ENCODE measurements at places on chromosomes 2 and 18. TPM values are rescaled to one million over a fixed set of nuclear protein-coding genes. Genes with fewer than 3 reads are reported as not detected.

DNA sequence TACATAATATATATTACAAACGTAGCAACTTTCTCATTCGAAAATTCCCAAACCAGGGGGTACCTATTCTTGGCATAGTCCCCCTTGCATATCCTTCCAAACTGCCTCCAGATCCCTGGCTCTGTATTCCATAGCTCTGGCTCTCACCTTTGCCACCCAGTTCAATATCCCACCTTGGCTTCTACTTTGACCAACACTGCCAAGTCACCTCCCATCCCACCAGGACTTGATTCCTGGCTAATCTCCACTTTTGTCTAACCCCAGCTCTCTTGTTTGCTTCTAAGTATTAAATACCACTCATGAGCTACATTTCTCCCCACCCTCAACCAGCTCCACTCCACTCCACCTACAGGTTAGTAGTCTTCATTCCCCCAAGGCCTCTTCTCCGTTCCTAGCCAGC lies 103.2 kb upstream of the WDR75 start:
- DNase-seq = no peak

DNA sequence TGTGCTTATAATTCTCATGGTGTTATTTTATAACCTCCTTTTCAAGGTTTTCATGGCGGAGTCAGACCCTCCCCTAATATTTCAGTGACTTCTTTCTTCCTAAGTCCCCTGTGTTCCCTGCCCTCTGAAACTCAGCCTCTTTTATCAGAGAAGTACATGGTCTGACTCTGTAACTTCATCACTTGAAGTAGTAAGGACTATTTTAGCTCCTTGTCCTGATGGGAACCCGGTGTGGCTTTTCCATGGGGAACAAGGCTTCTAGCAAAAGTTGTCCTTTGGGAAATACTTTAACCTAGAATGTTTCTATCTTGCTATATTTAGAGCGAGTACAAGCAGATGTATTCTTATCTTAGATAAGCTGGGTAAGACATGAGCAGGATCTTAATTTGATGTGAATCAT lies 117.5 kb downstream of the TRIB2 start:
- no peak for DNase-seq

- no peak for DNase-seq
Observed at GRCh38 chr2:118709786-118710185, 137.7 kb downstream of the EN1 start.

- DNase-seq = no peak
Observed at GRCh38 chr2:118510807-118511206, 336.6 kb downstream of the EN1 start.

DNA sequence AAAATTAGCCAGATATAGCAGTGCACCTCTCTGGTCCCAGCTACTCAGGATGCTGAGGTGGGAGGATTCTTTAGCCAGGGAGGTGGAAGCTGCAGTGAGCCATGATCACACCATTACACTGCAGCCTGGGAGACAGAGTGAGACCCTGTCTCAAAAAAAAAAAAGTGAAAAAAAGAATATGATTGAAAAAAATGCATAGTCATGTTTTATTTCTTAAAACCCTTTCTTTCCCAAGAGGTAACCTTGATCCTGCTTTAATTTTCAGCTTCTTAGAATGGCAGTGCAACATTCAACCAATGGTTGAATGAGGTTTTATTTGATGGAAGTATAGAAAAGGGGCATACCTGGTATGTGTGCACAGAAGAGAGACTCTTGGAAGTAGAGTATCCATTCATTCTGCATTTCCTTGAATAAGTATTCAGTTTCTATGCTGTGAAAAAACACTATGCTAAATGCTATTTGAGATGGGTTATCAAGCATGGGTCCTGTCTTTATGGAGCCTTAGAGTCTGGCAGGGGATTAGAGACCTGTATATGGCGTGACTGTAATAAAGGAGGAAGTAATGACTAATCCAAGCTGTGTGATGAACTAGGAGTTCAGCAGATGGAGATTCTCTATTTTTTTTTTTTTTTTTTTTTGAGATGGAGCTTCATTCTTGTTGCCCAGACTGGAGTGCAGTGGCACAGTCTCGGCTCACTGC lies 146.3 kb downstream of the WDSUB1 start:
- no peak for DNase-seq

- DNase-seq = peak; percentile 33
Observed at GRCh38 chr2:84458551-84459017, 496 bp downstream of the SUCLG1 start.

DNA sequence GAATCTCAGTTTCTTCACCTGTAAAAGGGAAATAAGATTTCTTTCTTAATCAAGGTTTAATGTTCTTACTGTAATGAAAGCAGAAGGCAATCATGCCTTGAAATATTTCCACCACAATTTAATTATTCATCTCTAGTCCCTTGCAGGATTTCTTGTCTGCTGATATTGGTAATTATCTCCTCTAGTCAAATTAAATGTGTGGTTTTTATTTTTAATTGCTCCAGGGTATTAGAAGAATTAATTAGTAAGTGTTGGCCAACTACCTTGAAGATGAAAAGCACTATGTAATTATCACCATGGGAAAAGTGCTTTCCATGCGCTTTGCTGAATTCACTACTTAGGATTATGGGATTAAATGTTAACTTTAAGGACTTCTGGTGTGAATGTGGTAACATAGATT lies 8.7 kb upstream of the LAPTM4A start:
- no peak for DNase-seq

DNA sequence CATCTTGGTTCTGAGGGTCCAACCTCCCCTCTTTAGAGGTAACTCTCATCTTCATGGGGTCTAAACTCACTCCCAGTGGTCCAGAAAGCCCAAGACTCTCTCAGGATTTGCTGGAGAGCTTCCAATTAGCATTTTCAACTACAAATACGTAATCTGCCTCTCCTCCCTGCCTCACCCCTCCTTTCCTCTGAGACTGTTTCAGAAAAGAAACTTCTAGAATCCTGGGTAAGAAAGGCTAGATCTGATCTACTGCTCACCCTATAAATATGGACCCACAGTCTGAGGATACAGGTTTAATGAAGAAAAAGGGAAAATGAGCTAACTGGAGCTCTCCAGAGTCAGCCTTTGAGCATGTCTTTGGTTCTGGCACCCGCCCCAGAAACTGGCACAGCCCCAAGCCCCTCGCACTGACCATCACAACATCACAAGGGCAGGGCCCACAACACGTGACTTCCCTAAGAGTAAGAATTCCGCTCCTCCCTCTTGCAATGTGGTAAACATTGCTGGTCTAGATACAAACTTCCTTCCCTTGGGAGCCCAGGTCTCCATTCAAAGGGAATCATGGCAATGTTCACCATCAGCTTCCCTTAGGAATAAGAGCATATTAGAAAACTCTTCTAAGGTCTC lies 21.7 kb upstream of the IHH start:
- peak; percentile 66 for DNase-seq

GRCh38 chr2:71455011-71455740 lies 1.8 kb downstream of the DYSF start:
- DNase-seq = no peak

GRCh38 chr2:105660489-105660888 lies 84.2 kb upstream of the NCK2 start:
- no peak for DNase-seq

- no peak for DNase-seq
Observed at GRCh38 chr2:172109256-172109987, 6.7 kb upstream of the DLX2 start.

DNA sequence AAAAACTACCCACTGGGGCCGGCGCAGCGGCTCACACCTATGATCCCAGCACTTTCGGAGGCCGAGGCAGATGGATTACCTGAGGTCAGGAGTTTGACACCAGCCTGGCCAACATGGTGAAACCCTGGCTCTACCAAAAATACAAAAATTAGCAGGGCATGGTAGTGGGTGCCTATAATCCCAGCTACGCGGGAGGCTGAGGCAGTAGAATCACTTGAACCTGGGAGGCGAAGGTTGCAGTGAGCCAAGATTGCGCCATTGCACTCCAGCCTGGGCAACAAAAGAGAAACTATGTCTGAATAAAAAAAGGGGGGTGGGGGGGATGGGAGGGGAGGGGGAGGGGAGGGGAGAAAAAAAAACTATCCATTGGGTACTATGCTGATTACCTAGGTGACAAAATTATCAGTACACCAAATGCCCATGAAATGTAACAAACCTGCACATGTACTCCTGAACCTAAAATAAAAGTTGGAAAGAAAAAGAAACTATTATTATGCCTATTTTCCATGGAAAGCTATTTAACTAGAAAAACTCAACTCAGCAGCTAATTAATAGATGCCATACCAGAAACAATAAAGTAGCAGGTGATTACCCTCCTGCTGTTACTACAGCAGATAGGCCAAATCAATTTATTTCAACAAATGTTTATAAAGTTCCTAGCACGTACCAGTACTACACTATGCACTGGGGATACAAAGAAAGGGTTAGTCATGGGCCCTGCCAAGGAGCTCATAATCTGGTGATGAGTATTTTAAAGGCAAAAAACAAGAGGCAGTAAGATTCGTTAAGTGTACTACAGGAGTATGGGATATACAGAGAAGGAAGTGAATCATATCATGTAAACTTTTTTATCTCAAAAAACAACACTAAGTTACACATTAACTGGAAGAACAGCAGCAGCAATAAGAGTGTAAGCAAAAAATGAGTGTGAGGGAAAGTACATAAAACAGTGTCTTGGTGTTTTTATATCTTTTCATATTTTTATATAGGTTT lies 112.8 kb upstream of the SLC39A10 start:
- DNase-seq = no peak

DNA sequence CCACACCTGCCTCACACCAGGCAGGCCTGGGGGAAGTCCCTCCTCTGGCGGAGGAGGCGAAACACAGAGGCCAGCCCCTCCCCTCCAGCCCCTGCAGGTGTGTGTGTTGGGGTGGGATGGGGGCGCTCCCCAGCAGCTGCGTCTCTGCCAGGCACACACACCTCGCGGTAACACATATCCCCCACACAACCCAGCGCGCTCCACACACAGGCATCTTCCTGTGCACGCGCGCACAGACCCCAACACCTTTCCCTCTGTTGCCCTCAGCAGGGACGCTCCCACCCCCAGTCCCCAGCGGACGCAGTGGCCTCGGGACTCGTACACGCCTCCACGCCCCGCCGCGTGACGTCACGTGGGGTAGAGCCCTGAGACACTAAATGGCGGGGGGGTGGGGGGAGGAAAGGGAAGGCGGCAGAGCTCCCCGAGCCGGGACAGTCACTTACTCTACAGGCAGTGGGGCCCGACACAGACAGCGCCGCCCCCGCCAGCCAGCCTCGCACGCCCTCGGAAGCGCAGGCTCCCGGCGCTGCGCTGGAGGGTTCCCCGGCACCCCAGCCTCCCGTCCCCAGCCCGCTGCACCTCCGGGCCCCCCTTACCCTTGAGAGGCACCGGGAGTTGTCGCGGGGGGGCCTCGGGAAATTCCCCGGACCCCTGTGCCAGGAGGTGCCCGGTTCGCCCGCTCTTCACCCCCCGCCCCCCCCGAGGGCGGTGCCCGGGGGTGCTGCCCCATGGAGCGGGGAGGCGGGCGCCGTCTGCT lies at the start of gene WNT10A:
TSS of gene WNT10A (plus strand) at position 751 of the 757 bp plus-strand sequence. CDS start 144 bp downstream, outside the sequence.
- peak; percentile 69 for DNase-seq

DNA sequence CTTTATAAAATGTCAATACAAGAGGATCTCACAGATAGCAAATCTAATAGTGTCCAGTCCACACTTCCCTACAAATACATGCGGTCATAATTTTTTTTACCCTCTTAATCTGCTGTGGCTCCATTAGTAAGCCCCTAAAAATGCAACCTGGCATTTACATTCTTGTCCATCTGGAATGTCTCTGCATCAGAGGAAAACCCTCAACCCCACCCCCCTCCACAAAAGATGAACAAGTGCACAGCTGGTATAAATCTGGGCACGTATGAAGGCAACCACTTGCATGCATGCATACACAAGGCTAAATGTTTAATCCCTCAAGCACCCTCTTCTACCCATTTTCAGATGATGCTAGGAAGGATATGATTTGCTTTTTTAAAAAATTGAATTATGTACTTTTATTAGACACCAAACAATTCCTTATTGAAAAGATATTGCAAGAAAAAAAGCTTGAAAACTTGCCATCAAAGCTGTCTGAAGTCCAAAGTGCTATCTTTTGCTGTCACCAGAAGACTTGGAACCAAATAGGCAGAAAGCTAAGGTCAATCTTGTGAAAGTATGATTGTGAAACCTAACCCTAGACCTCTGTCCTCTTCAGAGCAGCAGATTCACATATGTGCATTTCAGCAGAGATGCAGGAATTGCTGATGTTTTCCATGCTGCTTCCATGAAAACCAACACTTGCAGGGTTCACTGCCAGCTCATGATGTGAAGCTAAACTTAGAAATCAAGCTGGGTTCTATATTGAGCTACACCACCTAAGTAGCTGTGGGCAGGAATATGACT lies 39.0 kb downstream of the IRS1 start:
- DNase-seq = no peak

GRCh38 chr2:16626997-16627605 lies 38.5 kb downstream of the CYRIA start:
- no peak for DNase-seq

- no peak for DNase-seq
Observed at GRCh38 chr2:72920318-72921087, 3.2 kb downstream of the EMX1 start.

DNA sequence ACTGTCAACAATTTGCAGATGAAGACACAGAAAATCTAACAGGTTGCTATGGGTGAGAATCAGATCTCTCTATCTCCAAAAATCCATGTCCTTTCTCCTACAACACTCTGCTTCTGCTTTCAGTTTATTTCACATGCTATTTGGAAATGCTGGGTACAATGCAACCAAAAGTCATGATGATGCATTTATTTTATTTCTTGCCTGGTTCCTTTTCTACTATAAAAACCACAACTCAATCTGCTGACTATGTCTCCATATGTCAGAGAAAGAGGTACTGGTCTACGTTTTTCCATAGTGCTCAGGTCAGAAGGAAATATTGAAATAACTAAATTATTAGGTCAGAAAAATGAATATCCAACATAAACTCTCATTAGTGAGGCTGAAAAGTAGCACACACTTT lies 20.5 kb downstream of the RAD51AP2 start:
- no peak for DNase-seq

DNA sequence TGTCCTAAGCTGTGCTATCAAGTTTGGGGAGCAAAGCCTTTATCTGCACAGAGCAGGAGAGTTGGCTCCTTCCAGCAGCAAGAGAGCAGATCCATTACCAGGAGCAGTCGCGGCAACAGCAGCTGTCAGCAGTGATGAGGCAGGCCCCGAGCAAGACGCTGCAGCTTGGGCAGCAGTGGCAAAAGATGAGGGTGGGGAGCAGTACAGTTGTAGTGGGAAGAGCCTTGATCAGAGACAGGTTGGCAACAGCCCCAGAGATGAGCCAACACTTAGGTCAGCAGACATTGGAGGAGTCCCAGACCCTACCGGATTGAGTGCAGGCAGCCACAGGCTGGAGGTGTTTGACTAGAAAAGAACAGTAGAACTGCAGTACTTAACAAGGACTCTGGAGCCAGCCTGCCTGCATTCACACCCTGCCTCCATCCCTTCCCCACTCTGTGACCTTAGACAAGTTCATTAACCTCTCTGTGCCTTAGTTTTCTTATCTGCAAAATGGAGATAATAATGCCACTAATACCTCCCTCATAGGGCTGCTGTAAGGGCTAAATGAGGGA lies 117.1 kb upstream of the SERTAD2 start:
- peak; percentile 37 for DNase-seq

The FBLN7 gene
- 0.70 TPM for total RNA-seq

The SIX2 gene
- not detected for total RNA-seq

The POMC gene
- 0.31 TPM for total RNA-seq

The GEN1 gene
- 13.5 TPM for total RNA-seq

The CFC1 gene
- 0.73 TPM for total RNA-seq

The PSD4 gene
- total RNA-seq = 68.4 TPM

The GPR148 gene
- total RNA-seq = not detected

The CAPN14 gene
- 0.09 TPM for total RNA-seq

The NEB gene
- 0.20 TPM for total RNA-seq

The KIF3C gene
- total RNA-seq = 2.3 TPM

The POTEC gene
- total RNA-seq = not detected

The HOXD13 gene
- total RNA-seq = 0.15 TPM

The ZNF521 gene
- total RNA-seq = 6.9 TPM

The SIGLEC15 gene
- 0.36 TPM for total RNA-seq
